Adipocyte (in vitro differentiated cells): ENCODE measurements at places on chromosomes 1 and 21.
A peak's percentile ranks its signal among the peaks of the same experiment; 100 is the strongest.

- no peak for DNase-seq
These were observed 461.0 kb upstream of the NFIA start for GRCh38 chr1:60621368-60621851.

- DNase-seq, result no peak
These were observed 4.3 kb upstream of the CSF1 start for GRCh38 chr1:109906160-109906838.

- no peak for DNase-seq
These were observed 7.1 kb upstream of the SHCBP1L start for GRCh38 chr1:182960046-182960445.

DNA sequence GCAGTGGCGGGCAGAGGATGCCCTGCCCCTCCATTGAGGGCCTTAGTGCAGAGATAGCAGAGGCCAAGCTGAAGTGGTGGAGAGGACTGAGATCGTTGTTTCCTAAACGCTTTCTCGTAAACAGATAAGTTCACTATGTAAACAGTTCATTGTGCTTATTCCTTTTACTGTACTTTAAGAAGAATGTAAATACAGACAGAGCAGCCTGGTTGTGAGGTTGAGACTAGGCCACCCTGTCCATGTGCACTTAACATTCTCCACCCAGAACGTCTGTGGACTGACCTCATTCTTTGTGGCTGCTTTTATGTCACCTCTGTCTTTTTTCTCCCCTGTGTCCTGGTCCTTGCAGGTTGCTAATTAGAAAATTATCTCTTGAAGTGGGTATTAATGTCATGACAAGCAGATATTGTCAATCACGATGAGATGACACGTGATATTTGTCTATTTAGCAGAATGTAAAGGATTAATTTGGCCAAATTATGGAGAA is 8.5 kb downstream of the CENPS start:
- DNase-seq, result no peak

GRCh38 chr1:33343539-33343938 is 22.6 kb upstream of the A3GALT2 start:
- peak; percentile 53 for DNase-seq

DNA sequence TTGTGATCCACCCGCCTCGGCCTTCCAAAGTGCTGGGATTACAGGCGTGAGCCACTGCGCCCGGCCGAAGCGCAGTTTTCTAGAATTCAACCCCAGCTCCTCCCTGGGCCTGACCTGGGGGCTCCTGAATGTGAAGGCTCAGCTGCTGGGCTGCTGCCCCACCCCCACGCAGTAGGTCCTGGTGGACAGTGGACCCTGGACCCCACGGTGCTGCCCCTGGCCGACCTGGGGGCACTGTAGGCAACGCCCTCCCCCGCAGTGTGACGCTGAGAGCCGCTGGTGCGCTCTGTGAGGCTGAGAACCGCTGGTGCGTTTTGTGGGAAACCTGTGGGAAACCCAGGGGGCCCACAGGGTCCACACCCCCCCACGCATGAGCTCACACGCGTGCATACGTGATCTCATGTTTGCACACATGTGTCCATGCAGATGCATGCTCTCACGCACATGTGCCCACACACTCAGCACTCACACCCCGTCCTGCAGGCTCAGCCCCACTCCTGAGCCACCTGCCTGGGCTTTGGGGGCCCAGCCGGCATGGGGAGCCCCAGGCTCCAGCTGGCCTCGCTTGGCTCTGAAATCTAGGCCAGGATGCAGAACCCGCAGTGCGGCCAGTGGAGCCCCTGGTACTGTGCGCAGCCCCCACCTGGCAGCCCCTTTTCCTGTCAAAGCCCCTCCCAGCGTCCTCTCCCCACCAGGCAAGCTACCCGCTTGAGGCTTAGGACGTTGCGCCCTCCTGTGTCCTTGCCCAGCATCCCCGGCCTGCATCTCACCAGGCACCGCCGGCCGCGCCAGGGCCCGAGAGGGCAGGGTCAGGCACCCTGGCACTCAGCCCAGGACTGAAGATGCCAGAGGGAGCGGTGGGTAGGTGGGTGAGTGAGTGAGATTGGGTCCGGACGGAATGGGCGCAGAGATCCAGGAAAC is 67.7 kb downstream of the COL18A1 start:
- DNase-seq, result no peak

DNA sequence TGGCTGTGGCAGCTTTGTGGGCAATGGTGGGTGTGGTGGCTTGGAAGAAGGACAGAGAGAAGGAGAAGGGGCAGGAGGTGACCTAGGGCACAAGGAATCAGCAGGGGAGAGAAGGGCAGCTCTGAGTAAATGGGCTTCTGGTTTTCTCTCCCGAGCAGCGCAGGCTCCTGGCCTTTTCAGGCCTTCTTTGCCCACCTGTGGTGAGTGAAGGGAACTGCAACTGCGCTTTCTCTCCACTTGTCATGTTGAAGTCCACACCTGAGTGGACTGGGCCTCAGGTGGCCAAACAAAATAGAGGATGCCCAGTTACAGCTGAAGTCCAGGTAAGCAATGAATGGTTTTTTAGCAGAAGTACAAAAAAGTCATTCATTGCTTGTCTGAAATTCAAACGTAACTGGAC is 29.4 kb upstream of the KCNA10 start:
- peak; percentile 13 for DNase-seq

DNA sequence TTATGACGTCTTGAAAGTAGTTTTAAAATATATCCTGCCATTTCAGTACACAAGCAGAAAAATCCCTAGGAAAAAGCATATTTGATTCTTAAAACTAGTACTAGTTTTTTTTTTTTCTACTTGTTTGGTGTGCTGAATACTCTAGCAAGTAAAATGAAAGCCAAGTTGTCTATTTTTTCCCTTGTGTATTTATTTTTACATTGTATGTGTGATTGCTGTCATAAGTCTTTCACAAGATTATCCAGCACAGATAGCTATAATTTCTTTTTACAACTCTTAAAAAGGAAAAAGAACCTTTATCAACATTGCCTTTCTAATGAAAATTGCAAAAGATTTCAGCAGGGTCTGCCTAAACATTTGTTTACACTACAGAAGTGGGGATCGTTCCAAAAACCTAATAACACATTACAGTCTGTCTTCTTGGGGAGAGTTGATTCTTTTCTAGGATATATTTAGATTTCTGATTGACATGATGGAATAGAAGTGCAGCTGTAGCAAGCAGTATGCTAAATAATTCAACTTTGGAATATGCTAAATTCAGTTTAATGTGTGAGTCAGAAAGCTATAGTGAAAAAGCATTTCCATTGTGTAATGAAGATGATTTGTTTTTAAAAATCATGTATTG is 2.5 kb downstream of the DR1 start:
- peak; percentile 45 for DNase-seq

DNA sequence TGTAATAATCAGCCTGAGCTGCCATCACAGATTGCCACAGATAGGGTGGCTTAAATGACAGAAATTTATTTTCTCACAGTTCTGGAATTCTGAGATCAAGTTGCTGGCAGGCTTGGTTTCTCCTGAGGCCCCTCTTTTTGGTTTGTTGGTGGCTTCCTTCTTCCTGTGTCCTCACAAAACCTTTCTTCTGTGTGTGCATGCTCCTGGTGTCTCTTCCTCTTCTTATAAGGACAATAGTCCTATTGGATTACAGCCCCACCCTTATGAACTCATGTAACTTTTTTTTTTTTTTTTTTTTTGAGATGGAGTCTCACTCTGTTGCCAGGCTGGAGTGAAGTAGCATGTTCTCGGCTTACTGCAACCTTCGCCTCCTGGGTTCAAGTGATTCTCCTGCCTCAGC is 41.0 kb upstream of the F3 start:
- no peak for DNase-seq

- DNase-seq, result peak; percentile 25
These were observed 519.8 kb downstream of the COL11A1 start for GRCh38 chr1:102588536-102588935.

DNA sequence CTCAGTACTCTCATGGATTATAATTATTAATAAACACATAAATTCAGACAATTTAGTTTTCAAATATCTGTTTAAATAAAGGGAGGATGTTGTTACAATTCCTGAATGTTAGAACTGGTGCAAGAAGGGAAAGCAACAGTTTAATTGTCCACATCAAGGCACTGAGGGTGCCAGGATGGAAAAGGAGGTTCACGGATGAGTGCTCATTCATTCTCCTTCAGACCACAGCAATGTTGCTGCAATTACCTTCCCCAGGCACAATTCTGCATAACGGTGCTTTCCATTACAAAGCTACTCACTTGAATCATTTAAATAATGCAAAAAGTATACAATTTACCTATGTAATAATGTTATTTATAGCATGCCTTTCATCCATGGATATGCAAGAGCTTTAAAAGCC is 52.3 kb upstream of the COG2 start:
- no peak for DNase-seq

DNA sequence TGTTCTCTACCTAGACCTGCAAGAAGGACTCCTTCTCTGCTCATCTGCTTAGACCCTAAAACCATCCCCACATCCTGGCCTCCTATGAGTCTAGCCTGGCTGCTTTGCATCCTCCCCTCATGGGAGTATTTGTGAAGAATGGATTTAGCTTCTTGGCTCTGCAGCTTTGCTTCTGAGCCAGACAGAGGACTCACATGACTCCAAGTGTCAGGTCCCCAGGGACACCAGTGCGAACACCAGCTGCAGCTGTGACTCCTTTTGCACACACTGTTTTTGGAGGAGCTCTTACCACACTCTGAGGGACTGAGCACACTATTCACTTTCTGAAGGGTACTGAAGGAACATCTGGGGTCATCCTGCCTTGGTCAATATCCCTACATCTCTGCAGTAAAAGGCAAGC is 131.8 kb upstream of the SGIP1 start:
- peak; percentile 50 for DNase-seq

DNA sequence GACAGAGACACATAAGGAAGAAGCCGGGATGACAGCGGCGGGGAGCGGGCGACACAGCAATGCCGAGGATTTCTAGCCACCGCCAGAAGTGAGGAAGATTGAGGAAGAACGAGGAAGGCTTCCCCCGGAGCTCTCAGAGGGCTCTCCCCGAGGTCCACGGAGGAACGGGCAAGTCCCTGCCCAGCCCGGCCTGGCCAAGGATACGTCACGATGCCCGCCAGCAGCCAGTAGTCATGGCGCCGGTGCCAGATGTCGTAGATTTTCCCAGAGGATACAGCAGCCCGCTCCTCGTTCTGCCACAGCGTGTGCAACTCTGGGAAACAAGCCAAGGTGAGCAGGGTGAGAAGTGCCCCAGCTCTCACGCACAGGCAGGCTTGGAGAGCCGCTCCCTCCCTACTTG is 65.9 kb downstream of the KCNAB2 start:
- DNase-seq, result no peak

DNA sequence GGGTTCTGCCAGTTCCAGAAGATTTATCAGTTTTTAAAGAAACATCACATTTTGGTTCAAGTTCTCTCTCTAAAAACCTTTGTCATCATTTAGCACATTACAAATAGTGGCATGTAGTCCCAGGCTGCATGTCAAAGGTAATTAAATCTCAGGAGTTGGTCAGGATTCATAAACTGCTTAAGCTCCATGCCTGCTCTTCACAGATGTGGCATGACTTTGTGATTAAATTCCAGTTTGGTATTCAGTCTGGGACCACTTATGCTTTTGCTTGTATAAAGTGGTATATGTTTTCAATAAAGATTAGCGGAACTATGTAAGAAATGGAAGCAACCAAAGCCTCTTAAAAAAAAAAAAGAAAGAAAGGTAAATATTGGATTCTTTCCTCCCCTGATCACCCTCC is 408.0 kb downstream of the DISC1 start:
- peak; percentile 6 for DNase-seq

DNA sequence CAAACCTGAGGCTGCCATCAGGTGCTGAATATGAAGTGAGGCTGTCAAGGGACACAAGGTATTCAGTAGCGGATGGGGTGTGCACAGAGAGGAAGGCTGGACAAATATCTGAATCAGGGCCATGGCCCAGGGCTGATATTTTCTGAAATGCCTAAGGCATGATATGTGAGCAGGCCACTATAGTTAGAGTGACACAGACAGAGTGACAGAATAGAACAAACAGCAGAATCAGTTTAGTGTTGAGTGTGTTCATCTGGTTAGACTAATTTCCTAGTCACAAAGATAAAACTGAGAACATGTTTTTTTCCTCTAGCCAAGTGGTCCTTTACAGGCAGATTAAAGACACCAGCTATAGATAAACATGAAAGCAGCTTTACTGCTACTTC is 3.9 kb downstream of the OVAAL start:
- peak; percentile 15 for DNase-seq

GRCh38 chr1:240151136-240151735 is 59.6 kb downstream of the FMN2 start:
- no peak for DNase-seq

DNA sequence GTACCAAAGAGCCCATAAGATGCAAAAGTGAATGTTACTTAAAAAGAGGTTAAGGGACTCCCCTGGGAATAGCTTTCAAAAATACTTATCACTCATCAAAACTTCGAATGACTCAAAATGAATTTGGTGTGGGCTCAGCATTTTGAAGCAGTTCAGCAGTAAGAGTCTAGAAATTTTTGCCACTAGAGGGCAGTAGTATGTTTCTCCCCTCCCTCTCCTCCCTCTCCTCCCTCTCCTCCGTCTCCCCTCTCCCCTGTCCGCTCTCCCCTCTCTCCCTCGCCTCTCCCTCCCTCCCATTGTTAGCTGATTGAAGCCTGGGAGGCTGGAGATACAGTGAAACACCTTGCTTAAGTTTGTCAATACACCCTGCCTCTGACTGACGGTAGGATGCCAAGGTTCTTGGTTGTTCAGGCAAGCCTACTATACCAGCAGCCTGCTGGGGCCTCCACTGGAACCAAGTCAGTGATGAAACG is 70.8 kb upstream of the TENT5C start:
- peak; percentile 72 for DNase-seq

DNA sequence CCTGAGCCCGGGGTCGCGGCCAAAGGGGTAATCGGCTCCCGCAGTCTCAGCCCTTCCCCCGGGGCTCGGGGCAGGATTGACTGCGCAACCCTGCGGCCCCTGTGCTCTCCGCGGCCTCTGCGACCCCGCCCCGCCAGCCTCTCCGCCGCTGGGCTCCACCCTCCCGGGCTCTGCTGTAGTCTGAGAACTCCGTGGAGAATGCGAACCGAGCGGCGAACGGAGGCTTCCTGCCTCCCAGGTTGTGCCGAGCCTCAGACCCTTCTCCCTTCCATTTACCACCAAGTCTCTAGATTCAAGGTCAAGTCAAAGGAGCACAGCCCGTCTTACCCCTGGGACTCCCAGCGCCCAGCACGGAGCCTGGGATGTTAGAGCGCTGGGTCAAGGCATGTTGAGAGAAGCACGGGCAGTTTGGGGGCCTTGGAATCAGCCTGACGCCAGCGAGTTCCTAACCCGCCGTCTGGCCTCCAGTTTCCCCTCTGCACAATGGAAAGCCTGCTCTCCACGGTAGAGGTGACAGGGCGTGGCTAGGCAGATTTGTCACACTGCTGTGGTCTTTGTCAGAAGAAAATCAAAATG is 3.0 kb downstream of the ATP2B4 start:
- DNase-seq, result peak; percentile 78

DNA sequence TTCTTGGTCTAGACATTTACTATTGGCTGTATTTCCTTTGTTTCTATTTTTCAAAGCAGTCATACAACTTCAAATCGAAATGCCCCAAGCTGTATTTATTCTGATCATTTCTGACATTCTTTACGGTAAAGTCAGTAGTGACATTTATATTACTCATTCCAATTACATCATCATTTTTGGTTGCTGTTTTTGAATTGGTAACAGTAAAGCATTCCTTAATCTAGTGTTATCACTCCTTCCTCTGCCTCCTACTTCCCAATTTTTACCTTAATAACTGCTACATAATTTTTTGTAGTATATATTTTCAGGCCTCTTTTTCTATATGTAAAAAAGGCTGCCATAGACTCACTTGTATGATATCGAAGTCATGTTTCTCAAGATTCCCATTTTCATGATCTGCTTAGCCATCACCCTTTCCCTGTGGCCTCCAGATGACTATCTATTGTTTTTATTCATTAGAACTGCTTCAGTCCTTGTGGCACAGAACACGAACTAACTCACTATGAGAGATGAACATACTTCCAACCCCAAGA is 167.2 kb downstream of the RUNX1 start:
- DNase-seq, result peak; percentile 88

- DNase-seq, result no peak
These were observed 4.1 kb downstream of the CRYZ start for GRCh38 chr1:74728736-74729135.
